Small intestine (tissue), 16 donors: ENCODE measurements at places on chromosomes 4 and X. TPM values are rescaled to one million over a fixed set of nuclear protein-coding genes. Genes with fewer than 3 reads are reported as not detected.

The HSFX3 gene
- not detected for polyA plus RNA-seq

The SOD3 gene
- polyA plus RNA-seq = 0.90 TPM

The FABP2 gene
- polyA plus RNA-seq = 100 TPM

The TRMT44 gene
- polyA plus RNA-seq = 5.1 TPM

The UCP1 gene
- not detected for polyA plus RNA-seq

The CSAG3 gene
- polyA plus RNA-seq = not detected

The NPY1R gene
- 1.5 TPM for polyA plus RNA-seq

The ADRA2C gene
- not detected for polyA plus RNA-seq

The GABRG1 gene
- not detected for polyA plus RNA-seq

The AREG gene
- 1.3 TPM for polyA plus RNA-seq

The TIGD2 gene
- polyA plus RNA-seq = 5.6 TPM
